ENCODE measurements at places on chromosomes 13 and 19.

DNA sequence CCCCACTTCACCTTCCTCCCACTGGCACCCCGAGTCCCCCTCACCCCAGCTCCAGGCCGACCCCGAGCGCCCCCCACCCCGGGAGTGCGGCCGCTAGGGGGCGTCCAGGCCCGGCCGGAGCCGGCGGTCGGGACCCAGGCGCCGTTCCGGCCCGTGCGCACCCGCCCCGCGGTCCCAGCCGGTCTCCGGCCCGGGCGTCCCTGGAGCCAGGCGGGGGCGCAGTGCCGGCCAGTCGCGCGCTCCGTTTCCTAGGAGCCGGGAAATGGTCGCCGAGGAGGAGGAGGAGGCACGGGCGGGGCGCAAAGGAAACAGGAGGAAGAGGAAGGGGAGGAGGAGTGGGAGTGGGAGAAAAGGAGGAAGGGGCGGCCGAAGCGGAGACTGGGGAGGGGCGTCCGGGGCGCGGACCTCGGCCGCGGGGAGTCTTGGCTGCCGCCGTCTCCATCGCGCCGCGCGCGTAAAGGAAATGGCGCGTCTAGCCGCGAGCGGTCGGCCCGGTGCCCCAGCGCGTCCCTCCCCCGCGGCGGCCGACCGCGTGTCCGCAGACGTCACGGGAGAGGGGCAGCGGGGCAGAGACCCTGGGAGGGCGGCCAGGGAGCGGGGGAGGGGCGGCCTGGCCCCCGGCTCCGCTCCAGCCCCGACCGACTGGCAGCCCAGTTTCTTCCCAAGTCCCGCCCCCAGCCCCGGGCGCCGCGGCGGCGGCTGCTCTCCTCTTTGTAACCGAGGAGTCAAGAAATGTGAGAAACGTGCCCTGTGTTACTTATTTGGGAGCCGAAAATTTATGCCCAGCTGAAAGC lies 1.1 kb upstream of the KCTD15 start:
- DNase-seq: no peak

DNA sequence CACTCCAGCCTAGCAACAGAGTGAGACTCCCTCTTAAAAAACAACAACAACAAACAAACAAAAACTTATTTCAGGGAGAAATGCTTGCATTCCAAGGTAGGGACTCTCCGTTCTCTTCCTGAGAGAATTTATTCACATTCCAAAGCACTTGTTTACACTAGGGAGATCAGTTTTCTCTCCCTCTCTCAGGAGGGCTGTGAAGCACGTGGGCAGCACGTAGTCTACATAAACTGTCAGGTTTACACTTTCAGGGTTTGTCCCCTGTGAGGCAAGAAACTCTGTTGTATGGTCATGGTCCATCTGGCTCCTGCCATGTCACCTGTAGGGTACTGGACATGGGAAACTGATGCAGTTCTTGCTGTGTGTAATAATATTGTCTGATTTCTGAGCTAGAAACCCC lies 31.6 kb downstream of the WDR87 start:
- DNase-seq: no peak

DNA sequence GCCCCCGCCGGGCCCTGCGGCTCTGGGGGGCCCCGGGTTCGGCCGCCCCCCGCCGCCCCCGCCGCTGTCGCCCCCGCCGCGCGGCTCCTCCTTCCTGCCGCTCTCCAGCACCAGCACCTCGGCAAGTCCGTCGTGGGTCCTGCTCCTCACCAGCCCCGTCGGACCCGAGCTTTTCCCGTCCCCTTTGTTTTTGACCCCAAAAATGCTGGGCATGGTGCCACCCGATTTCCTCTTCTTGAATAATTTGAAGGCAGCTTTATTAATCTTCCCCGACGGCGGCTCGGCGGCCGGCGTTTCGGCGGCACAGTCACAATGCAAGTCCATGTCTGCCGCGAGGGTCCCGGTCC lies 945 bp downstream of the AMER2 start:
- DNase-seq: no peak

GRCh38 chr13:25727810-25728209 lies 324.0 kb downstream of the SHISA2 start:
- no peak for DNase-seq

DNA sequence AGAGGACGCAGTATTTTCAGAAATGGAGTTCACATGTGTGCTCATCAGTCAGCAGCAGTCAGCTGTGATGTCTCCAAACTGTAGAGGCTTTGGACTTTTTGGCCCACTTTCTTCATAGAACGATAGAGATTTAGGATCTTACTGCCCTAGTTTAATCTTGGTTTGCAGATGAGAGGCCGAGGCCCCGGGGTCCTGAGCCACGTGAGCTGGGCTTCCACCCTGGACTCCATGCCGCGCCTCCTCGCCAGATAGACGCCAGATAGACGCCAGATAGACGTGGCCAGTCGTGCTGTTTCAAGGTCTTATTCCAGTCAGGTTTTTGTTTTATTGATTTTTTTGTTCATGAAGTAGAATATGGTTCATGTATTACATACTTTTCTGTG lies 11.7 kb upstream of the MCF2L start:
- no peak for DNase-seq

DNA sequence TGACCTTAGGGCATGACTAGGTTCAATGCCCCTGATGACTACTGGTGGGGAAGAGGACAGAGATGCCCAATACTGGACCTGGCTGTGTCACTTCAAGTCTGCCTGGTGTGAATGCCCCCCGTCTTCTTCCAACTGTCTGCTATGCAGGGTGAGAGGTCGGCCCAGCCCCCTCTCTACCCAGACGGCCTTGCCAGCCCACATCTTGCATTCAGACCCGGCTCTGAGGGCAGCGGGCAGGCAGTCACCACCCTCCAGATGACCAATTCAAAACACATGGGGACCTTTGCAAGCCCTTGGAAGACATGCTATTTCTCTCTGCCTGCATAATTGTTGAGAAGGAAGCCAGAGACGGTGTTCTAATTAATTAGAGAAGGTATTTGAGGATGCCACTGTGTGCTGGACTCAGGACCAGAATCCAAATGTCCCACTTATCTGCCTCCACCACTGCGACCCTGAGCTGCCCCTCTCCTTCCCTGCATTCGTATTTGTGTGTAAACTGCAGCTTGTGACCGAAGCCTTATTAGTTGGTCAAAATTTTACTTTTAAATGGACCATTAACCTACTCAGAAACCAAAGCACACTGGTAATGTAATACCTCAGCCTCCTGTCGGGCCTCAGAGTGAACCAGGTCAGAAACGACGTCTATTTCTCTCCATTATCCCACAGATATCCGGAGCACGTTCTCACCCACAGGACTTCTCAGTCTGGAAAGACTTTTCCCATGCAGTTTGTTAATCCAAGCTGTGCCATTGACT lies 407.0 kb downstream of the ZNF536 start:
- DNase-seq: no peak

- DNase-seq: no peak
These were observed 67.8 kb downstream of the SUCLA2 start for GRCh38 chr13:47932950-47933923.

DNA sequence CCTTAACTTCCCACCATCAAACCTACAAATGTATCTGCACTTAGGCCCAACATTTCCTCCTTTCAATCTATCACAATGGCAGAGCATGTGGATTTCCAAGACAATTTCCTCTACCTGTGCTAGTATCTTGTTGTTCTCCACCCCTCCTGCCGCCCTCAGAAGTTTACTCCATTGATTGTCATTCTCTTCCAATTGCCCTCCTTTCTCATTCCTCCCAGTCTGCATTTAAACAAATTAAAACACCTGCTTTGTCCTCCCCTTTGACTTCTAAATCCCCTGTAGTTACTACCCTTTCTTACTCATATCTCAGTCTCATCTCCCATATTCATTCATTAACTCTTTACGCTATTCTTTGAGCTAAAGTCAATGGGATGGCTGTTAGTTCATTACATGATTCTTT lies 370.6 kb downstream of the DIAPH3 start:
- DNase-seq: no peak

- DNase-seq: no peak
These were observed 417.5 kb upstream of the ARGLU1 start for GRCh38 chr13:106985481-106985880.

GRCh38 chr19:1836458-1837221 lies 11.6 kb downstream of the REXO1 start:
- DNase-seq: no peak

DNA sequence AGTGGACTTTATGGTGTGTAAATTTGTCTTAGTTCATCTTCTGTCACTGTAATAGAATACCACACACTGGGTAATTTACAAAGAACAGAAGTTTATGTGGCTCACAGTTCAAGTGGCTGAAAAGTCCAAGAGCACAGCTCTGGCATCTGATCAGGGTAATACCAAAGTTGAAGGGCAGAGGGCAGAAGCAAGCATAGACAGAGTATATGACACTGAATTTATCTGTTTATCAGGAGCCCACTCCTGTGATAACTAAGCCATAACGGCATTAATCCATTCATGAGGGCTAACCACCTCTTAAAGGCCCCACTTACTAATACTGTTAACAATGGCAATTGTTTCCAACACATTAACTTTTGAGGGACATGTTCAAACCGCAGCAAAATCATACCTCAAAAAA lies 4.0 kb upstream of the RFXAP start:
- no peak for DNase-seq

DNA sequence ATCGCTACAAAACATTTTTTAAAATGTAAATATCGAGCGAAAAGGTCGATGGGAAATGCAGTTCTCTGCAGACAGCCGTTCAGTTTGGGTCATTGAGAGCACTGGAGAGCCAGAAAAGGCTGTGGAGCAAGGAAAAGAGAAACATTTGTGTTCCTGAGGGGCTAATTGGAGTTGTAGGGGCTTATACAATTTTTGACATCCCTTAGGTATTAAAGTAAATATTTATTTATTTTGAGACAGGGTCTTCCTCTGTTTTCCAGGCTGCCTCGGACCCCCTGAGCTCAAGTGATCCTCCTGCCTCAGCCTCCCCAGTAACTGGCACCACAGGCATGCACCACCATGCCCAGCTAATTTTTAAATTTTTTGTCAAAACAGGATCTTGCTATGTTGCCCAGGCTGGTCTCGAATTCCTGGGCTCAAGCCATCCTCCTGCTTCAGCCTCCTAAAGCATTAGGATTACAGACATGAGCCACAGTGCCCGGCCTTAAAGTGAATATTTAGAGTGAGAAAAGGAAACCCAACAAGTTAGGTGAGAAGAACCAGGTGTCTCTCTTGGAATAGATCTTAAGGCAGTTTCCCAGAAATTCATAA lies 825 bp upstream of the YIF1B start:
- DNase-seq: no peak

DNA sequence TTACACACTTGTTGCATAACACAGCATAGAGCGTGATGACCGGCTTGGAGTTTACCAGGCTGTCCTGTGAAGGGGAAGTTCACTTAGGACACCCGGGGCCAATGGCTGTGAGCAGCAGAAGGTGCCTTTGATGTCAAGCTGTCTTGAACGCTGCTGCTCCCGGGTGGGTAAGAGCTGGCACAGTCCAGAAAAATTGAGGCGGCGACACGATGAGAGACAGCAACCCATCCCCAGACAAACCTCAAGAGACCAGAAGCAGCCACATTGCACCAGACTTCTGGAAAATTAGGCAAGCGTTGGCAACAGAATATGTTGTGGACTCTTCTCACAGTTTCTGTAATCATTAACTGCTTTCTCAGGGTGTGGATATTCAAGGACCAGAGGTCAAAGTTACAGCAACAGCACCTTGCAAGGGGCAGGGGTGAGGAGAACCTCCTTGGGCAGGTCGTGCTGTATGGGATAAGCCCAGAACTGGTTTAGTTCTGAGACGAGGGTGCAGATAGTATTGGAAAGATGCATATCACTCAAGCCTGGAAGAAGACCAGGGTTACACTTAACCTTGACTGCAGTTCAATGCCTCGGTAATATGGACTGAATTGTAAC lies 10.1 kb downstream of the NFILZ start:
- DNase-seq: no peak

GRCh38 chr19:19563348-19563848 lies 25.3 kb downstream of the CILP2 start:
- DNase-seq: no peak

DNA sequence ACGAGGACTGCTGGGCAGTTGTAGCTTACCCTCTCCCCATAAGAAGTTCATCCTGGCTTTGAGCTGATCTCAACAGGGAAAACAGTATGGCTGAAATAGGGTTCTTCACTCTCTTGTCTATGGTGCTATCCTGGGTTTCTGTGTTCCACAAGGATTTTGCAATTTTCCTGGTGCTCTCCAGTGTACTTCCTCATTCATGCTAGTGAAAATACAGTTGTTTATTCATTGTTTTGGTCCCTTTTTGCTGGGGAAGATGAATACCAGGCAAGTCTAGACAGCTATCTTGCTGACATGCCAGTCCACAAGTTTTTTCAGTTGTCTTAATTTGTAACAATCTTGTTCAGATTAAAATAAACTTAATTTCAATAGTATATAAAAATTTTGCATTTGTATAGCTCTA lies 306.5 kb downstream of the DLEU7 start:
- DNase-seq: no peak

DNA sequence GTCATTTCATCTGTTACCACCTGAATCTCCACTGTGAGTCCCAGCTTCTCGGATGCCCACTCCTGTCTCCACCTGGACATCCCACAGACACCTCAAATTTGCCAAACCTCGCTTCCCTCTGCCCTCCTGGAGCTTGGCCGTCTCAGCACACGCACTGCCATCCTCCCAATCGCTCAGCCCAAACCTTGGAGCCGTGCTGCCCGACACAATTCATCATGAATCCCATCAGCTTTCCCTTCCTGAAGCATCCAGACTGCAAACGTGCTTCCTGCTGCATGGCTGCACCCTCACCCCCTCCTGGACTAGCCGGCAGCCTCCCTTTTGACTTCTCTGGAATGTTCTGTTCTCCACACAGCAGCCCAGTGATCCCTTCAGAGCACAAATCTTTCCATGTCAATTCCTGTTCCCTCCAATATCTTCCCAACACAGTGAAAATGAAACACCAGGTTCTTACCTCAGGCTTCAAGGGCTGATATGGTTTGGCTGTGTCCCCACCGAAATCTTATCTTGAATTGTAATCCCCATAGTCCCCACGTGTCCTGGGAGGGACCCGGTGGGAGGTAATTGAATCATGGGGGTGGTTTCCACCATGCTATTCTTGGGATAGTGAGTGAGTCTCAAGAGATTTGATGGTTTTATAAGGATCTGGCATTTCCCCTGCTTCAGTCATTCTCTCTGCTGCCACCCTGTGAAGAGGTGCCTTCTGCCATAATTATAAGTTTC lies 1.1 kb upstream of the PROZ start:
- DNase-seq: no peak

- DNase-seq: no peak
These were observed 3.2 kb downstream of the RPL18A start for GRCh38 chr19:17862711-17863519.

- no peak for DNase-seq
These were observed 148.0 kb downstream of the PRR20E start for GRCh38 chr13:57314897-57315520.

DNA sequence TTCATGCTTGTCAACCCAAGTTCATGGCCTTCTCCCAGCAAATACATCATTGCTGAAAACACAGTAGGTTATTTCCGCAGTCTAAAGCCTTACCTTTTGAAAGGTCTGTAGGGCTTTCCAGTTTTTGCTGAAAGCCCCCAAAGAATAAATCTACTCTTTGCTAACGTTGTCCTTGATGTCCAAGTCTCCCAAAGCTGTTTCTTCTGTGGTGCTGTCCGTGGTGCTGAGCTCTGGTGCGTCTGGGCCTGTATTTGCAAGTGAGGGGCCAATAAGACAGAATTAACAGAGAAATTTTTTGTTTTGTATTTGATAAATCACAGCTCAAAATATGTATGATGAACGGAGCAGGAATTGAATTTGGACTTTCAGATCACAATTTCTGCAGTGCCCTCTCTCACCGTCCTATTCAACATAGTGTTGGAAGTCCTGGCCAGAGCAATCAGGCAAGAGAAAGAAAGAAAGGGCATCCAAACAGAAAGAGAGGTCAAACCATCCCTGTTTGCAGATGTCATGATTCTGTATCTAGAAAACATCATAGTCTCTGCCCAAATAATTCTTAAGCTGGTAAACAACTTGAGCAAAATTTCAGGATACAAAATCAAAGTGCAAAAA lies 9.8 kb upstream of the LGALS16 start:
- DNase-seq: no peak

Data from NCI-H187 treated with DMSO at 0.1 percent for 48 hours (cell line).